Stimulated activated CD8-positive, alpha-beta memory T cell treated with anti-CD3 and anti-CD28 coated beads, Interleukin-15, amount 100 ng/mL, for 1 hour (primary cell): ENCODE measurements at places on chromosomes 7 and 10.

GRCh38 chr10:34633374-34633773 is 181.7 kb downstream of the PARD3 start:
- DNase-seq: no peak

GRCh38 chr7:51123322-51124019 is 193.1 kb downstream of the COBL start:
- no peak for DNase-seq

DNA sequence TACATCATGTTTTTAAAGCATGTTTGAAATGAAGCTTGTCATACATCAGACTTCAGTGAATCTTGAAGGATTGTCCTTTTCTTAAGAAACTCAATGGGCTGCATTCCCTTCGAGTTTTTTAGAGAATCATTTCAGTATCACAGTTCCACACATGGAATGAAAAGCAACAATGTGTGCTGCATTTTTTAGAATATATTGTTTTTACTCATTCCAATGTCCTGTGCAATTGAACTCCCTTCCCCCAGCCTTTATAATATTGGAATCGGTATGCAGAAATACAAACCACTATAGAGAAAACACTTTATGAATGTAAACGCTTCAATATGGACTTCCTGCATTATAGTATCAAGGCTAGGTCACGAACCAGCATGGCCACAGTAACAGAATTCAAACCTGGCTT is 634.4 kb downstream of the GATA3 start:
- DNase-seq: no peak

DNA sequence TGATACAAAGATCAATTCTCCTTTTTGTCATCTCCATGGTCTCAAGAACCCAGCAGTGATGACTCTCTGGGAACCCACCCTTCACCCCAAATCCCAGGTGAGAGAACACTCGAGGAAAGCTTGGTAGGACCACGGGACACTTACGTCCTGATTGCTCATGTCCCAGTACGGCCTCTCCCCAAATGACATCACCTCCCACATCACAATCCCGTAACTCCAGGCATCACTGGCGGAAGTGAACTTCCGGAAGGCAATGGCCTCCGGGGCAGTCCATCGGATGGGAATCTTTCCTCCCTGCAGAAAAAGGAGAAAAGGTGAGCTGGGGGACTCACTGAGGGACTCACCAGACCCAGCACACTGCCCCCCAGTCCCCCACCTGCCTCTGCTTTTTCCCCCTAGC is 21.0 kb downstream of the EPHB4 start:
- DNase-seq: no peak

DNA sequence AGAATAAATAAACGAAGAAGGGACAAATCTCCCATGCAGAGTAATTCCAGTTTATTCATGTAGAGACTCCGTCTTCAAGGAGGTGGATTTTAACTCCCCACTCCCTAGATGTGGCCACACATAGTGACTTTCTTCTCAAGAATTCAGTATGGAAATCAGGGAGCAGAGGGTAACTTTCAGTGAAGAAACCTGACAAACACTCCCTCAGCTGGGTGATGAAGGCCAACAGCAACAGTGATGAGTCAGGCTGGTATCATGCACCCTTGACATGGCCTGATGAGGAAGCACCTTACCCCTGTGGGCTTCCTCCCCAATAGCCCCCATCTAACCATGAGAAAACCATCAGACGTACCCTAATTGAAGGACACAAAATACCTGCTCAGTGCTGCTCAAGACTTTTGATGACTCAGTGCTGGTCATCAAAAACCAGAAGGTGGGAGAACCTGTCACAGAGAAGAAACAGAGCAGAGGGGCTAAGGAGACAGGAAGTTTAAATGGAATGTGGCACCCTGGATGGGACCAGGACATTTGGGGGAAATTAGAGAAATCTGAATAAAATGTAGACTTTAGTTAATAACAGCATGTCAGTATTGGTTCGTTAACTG is 50.6 kb downstream of the ADAMTS14 start:
- DNase-seq: no peak

DNA sequence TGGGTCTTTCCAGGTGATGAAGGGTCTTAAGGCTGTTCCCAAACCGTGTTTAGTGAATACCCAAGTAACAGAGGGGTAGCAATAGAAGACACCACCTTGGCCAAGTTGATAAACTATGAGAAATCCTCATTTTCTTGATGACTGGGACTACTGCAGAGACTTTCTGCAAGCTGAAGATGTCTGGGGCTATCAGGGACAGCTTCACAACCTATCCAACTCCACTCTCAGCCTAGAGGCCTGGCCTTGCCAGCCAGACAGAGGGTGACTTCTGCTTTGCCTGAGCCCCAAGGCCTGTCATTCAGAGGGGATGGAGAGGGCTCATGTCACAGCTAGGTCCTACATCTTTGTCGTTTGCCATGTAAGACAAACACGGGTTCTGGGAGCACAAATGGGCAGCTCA is 255.9 kb upstream of the GRB10 start:
- no peak for DNase-seq

DNA sequence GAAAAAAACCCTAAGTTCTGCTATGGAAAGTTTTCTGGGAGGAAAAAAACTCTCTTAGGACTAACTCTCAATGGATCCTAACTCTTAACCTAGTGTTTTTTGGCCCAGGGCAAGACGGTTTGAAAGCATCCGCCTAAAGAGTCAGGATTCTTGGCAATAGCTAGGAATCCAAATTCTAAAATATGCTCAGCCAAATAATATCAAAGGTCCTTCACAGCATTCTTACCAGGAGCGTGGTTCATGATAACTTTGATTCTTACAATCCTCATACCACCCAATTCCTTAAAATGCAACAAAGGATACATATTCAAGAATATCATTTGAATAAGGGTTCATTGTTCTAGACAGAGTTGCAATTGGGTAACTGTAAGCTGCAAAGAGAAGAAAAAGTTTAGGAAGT is 21.3 kb downstream of the CPA1 start:
- DNase-seq: no peak

- no peak for DNase-seq
Measured at GRCh38 chr7:77442636-77443035, 26.5 kb upstream of the GSAP start.

- no peak for DNase-seq
Measured at GRCh38 chr7:8724080-8724718, 290.8 kb downstream of the NXPH1 start.

- DNase-seq: no peak
Measured at GRCh38 chr10:132001238-132001972, 19.7 kb upstream of the BNIP3 start.

DNA sequence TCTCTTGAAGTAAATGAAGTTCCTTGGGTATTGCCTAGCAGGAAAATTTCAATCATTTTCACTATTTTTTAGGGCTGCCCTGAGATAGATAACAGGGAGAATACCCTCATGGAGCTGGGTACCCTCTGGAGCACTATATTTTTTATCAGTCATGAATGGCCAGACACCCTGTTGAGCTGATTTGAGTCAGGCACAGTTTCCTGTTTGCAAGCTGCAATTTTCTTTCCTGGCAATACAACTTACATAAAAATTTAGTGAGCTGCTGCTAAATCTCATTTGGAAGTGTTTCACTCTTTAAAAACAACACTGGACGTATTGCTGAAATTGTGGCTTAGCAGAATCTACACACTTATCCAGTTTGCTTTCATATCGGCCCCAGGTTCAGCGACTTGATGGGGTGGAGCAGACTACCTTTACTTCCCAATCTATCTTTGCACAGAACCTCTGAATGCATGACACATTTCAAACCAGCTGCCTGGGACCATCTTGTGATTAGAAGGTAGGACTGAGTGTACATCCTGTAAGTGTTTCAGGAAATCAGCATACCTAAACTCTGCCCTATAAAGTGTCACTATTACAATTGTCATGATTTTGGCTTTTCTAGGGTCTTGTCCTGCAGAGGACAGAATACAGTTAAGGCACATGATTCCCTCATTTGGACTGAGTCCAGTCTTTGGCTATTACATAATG is 125.7 kb upstream of the FAM3C start:
- DNase-seq: no peak

DNA sequence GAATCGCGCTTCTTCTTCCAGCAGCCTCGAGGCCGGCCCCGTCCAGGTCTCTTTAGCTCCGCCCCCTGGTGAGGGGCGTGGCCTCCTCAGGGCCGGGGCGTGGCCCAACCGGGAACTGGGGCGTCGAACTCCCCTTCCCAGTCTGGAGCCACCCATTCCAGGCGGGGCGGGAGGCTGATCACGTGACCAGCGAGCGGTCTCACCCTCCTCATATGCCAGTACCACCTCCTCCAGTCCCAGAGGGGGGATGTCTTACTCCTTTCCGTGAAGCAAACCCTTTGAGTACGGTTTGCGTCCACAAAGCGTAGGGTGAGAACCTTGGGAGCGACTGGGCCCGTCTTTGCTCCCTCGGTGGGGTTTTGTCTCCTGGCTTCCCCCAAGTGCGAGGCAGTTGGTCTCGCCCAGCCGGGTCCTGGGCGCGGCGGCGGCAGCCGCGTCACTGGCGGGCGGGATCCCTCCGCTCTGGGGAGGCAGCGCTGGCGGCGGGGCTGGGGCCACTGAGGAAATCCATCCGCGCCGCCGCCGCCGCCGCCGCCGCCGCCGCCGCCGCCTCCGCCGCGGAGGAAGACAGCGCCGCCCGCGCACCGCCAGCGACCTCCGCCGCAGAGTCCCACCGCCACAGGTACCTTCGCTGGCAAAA is at the start of gene GNB2:
TSS of gene GNB2 (plus strand) at position 439 of the 640 bp plus-strand sequence. CDS start 2,526 bp downstream, outside the sequence.
- DNase-seq: peak; percentile 96

DNA sequence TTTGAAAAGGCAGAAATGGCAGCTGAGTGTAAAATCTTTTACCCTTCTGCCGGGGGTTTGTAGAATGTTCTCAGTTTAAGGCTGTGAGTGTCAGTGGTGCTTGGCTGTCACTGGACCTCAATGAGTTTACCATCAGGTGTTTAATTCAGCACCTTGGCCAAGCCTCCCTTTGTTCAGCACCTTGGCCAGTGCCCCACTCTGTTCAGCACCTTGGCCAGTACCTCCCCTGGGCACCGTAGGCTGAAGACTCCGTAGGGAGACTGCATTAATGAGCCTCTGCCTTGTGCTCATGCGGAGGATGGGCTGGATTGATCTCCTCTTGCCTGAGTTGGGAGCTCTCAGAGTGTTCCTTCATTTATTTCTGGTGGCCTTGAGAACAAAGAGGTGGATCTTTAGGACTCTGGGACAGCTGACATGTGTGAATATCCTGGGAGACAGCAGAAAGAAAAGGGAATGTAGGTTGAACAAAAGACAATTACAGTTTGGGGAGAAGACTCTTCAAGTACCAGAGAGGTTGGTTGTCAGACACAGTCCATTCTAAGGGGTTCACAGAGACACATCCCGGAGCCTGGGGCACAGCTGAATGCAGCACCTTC is 1.6 kb downstream of the FAM24A start:
- DNase-seq: peak; percentile 19

- no peak for DNase-seq
Measured at GRCh38 chr7:14069961-14070360, 80.5 kb upstream of the ETV1 start.

DNA sequence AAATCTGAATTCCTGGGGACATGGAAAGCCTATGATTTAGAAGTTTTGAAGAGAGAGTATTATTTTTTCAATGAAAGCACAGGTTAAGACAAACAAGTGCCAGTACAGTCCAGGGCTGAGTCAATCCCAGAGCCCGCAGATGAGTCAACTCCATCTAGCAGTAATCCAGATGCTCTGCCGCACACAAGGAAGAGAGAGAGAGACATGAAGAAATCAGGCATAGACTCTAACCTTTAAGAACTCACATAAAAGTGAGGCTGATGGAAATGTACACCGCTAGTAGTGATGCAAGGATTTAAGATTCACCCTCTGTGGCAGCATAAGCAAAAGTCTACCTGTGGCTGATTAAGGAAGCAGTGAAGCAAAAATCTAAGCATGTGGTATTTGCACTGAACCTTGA is 651.5 kb downstream of the TNS3 start:
- no peak for DNase-seq

DNA sequence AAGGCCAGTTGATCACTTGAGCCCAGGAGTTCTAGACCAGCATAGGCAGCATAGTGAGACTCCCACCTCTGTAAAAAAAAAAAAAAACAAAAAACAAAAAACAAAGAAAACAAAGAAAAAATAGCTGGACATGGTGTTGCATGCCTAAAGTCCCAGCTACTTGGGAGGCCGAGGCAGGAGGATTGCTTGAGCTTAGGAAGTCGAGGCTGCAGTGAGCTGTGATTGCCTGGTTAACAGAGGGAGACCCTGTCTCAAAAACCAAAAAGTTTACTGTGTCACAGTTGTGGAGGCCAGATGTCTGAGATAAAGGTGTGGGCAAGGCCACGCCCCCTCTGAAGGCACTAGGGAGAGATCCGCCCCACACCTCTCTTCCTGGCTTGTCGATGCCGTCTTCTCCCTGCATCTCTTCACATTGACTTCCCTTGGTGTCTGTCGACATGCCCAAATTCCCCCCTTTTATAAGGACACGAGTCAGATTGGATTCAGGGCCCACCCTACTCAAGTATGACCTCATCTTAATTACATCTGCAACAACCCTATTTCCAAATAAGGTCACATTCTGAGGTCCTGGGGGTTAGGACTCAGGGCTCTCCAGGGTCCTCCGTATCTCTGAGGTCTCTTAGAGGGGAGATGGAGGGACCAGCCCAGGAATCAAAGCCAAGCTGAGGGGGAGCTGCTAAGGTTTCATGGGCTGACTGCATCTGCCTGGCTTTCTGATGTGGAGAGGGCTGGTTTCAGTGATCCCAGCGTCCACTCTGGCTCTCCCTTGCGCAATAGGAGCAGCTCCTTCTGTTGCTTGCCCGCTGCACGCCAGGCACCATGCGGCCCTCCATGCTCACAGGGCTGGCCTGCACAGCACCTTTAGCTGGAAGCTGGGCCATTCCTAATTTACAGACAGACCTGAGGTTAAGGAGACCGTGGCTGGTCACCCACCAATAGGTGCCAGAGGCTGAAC is 23.1 kb downstream of the AGAP3 start:
- DNase-seq: no peak

- DNase-seq: no peak
Measured at GRCh38 chr10:34760606-34761005, 54.5 kb downstream of the PARD3 start.

DNA sequence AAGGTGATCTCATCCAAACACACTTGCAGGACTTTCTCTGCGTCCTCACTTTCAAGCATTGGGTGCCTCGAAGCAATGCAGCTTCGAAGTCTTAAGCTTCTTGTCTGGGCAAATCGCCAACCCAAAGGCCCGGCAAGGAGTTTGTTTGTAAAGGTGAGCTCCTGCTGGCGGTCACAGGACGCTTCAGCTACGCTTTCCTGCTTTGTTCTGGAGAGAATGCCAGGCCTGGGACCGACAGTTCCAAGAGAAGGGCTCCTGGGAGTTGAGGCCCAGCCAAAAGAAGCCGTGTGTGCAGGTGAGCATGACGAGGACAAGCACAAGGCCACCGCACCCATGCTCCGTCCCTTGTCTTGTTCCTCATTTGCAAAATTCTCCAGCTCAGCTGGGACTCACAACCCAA is 106.6 kb upstream of the DOCK1 start:
- DNase-seq: no peak

DNA sequence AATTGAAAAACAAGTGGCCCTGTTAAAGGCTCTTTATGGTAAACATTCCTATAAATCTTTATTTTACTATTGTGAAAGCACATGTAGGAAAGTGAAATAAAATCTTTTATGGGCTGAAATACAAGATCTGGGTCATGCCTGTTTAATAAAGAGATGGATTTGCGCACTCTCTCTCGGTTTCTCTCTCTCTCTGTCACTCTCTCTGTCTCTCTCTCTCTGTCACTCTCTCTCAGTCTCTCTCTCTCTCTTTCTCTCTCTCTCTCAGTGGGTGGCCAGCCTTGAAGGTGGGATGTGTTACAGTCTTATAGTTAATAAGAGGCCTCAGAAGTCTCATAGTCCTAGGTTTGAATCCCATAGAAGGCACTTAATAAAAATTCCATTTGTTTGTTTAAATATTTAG is 2.4 kb downstream of the TAC1 start:
- DNase-seq: no peak
